Heart left ventricle (tissue), 16 donors: ENCODE measurements at places on chromosomes 2 and 18.
A peak's percentile ranks its signal among the peaks of the same experiment; 100 is the strongest.

DNA sequence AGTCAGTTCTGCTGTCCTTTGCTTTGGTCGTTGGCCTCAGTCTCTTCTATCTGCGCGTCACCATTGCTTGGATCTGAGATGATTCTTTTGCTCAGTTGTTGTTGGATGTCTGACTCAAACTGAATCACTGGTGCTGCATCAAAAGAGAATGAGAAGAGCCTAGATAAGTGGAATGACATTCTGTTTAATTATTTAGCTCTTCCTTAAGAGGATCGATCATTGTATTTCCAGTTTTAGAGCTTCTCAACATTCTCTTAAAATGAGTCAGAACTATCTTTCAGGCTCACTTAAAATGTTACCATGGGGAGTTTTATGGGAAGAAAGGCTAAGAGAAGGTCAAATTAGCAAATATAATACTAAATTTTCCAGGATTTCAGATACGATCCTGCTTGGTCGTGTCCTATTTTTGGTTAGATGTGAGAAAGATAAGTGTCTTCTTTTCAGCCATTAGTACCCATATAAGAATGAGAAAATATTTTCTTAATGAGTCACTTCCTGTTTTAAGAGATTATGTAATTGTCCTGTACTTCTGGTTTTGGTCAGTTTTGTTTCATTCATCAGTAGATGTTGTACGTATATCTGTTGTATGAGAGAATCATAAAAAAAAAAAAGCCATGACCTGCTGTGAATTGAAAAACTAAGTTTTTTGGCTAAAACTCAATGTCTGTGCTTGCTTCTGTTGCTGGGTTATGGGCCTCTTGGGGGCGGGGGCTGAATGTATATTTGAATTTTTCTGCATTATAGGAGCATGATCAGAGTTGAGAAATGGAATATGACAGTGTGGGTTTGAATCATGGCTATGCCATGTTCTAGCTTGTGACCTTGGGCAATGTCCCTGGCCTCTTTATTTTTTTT lies 31.6 kb upstream of the CASP10 start:
- DNase-seq = no peak

DNA sequence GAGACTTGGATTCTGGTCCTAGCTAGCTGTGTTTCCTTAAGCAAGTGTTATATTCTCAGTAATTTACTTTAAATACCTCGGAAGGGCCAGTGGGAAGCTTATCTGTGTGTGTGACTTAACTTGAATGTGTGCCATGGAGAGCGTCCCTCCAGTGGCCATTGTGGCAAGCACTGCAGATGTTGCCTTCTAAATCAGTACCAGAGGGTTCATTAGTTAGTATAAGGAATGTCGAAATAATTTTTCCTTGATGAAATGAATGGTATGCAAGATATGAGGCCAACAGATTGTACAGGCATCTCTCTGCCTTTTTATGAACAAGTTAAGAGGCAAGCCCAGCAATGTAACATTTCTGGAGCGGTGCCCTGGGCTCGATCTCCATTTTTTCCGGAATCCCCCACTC lies 52.0 kb downstream of the FBXO36 start:
- no peak for DNase-seq

GRCh38 chr2:239396881-239397681 lies 3.7 kb downstream of the HDAC4 start:
- DNase-seq = peak; percentile 81

DNA sequence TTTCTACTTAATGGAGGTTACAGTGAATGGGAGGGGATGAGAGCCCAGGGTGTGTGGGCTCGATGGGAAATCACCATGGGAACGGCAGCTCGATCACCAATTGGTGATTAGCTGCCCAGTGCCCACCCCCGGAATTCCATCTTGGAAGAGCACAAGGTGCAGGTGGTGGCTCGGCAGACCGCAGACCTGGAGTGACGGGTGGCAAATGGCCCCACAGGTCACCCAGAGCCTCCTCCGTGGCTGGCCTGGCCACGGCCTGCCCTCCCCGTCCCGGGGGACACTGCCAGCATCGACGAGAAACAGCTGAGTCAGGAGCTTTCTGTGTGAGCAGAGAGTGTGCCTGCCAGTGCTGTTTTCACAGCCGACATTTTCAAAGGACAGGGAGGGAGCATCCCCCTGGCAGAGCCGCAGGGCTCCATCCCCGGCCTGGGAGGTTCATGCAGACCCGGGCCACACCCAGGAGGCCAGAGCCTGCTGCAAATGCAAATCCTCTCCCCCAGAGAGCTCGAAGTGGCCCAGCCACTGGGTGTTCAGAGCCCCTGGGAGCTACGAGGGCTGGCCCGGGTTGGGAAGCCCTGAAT lies 176.4 kb upstream of the MYT1L start:
- DNase-seq = no peak

DNA sequence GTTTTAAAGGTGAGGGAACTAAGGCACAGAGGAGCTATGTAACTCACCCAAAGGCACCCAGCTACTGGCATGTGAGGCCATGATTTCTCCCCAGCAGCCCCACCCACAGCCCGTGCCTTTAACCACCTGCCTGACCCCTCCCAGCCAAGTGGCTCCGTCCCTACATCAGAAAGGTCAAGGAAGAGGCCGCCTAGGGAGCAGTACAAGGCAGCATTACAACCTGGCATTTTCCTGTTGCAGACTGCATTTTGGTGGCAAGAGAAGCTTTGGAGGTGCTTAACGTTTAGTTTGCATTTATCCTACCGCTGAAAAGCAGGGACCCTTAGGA lies 17.5 kb downstream of the STEAP3 start:
- DNase-seq = no peak
